ENCODE measurements at places on chromosomes 2 and 18.

DNA sequence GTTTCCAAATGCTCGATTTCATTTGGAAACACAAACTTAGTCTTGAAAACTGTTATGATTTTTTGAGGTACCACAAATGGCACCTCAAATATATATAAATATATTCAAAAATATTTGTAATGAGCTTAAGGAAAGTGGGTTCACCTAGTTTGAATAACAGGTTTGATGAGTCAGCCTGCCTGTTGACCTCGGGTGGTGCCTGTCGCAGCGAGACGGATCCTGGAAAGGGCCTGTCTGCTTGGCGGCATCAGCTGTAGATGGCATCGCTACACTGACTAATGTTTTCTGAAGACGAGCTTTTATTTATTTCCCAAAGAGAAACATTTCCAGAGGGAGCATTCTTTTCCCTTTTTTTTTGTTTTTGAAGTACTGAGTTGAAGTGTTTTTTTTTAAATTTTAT, 6.9 kb downstream of the ALLC start:
- DNase-seq = no peak

- DNase-seq = no peak
Measured at GRCh38 chr2:217090024-217090473, 230.2 kb upstream of the TNP1 start.

DNA sequence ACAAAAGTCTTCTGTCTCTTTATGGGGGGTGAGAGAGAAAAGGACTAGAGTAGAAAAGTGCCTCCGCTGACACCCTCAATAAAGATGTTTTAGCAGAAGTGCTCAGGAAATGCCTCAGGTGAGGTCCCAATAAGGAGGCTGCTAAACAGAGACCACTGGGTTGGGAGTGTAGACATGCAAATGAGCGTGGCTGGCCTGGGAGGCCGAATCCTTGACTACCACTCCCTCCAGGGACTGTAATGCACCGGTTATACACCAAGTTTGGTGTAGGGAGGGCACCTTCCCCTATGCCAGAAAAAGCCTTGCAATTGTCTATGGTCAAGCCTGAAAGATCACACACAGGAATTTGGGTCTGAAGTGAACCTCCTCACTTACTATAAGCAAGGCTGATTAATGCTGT, 1.8 kb downstream of the TMX3 start:
- no peak for DNase-seq

GRCh38 chr2:73163483-73164367, 38.6 kb upstream of the NOTO start:
- DNase-seq = peak; percentile 45

- no peak for DNase-seq
Measured at GRCh38 chr2:43776324-43776723, 2.5 kb downstream of the DYNC2LI1 start.

- no peak for DNase-seq
Measured at GRCh38 chr18:53686965-53687364, 537.5 kb downstream of the MBD2 start.

GRCh38 chr2:70371753-70372152, 69.9 kb upstream of the FAM136A start:
- DNase-seq = no peak

- no peak for DNase-seq
Measured at GRCh38 chr2:182521453-182522404, 94.9 kb upstream of the PDE1A start.

- no peak for DNase-seq
Measured at GRCh38 chr2:173075056-173075780, 428 bp upstream of the MAP3K20 start.

- DNase-seq = no peak
Measured at GRCh38 chr2:100802066-100802465, 17.9 kb upstream of the NPAS2 start.

GRCh38 chr2:237570776-237571335, 4.5 kb downstream of the PRLH start:
- DNase-seq = no peak
